Osteocyte (in vitro differentiated cells): ENCODE measurements at places on chromosomes 2 and 18. TPM values are rescaled to one million over a fixed set of nuclear protein-coding genes. Genes with fewer than 3 reads are reported as not detected.

The SDC1 gene
- 11.1 and 11.6 TPM in 2 replicates for total RNA-seq

- DNase-seq = no peak
These were observed 1128.2 kb downstream of the BCL11A start for GRCh38 chr2:59425247-59425646.

- DNase-seq = no peak
These were observed 246.1 kb upstream of the ST6GAL2 start for GRCh38 chr2:107132070-107132469.

DNA sequence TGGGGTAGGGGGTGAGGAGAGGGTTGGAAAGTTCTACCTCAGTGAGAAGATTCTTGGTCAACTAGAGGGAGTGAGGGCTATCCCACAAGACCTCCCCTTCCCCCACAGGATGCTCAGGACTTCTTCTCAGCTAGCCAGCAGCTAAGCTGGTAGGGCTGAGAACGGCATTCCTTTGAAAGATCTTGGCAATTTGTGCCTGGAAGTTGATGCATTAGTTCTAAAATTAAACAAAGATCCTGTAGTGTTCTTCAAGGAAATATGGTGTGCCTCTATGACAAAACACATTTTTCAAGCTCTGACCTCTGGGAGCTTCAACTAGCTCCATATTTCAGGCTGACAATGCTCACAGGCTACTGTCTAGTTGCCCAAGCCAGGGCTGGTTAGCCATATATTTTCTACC is 2.3 kb downstream of the LYPD1 start:
- no peak for DNase-seq

The MRPL44 gene
- total RNA-seq = 22.7 and 24.8 TPM in 2 replicates

- DNase-seq = no peak
These were observed 679 bp downstream of the PMAIP1 start for GRCh38 chr18:59900222-59901128.
